D721Med (cell line): ENCODE measurements at places on chromosomes 2 and 18.

DNA sequence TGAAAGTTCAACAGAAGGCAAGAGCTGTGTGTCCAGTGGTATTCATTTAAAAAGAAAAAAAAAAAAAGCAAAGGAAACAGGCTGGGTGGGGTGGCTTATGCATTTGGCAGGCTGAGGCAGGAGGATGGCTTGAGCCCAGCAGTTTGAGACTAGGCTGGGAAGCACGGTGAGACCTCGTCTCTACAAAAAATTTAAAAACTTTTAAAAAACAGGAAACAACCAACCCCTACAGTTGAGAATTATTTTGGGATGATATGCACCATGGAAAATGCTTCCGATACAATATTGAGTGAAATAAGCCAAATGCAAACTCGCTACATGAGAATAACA, 31.2 kb downstream of the PTPN18 start:
- no peak for DNase-seq

DNA sequence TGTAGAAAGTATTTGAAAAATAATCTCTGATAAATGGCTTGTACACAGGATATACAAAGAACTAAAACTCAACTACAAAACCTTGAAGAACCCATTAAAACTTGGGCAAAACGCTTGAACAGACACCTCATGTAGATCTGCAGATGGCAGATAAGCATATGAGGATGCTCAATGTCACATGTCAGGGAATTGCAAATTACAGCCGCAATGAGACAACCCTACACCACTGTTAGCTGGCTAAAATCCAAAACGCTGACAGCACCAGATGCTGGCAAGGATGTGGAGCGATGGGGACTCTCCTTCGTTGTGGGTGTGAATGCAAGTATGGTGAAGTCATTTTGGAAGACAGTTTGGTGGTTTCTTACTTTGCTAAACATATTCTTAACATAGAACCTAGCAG, 53.7 kb downstream of the SNTG2 start:
- DNase-seq = no peak

DNA sequence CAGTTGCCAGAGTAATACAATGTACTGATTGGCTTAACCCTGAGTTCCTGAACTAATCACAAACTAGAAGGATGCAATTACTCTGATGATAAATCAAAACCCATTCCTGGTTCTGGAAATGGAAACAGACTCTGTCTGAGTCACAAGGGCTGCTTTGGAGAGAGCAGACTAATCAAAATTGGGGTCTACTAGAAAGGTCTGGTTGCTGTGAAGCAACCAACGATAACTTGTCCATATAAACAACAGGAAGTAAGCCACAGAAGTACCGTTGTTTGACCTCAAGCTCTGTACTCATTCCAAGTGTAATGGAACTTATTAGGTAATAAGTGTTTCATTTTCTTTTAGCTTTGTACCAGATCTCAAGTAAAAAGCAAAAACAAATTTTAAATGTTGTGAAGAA, 49.7 kb downstream of the RASGRP3 start:
- DNase-seq = no peak

DNA sequence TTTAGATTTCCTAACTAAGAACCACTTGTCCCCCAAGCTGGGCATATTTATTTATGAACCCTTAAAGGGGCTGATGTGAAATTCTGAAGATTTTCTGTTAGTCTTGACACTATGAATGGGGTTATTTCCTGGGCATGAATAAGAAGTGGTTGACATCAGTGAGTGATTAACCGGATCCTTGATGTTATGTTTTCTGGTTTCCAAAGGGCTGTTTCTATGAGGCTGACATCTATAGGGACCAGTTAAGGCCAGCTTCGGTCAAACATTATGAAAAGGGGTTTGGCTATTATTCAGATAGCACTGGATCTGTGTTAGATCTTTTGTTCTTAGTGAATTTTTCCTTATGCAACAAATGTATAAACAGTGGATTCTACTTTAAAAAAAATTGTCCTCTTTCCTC, 443.7 kb upstream of the SPRED2 start:
- DNase-seq = no peak

DNA sequence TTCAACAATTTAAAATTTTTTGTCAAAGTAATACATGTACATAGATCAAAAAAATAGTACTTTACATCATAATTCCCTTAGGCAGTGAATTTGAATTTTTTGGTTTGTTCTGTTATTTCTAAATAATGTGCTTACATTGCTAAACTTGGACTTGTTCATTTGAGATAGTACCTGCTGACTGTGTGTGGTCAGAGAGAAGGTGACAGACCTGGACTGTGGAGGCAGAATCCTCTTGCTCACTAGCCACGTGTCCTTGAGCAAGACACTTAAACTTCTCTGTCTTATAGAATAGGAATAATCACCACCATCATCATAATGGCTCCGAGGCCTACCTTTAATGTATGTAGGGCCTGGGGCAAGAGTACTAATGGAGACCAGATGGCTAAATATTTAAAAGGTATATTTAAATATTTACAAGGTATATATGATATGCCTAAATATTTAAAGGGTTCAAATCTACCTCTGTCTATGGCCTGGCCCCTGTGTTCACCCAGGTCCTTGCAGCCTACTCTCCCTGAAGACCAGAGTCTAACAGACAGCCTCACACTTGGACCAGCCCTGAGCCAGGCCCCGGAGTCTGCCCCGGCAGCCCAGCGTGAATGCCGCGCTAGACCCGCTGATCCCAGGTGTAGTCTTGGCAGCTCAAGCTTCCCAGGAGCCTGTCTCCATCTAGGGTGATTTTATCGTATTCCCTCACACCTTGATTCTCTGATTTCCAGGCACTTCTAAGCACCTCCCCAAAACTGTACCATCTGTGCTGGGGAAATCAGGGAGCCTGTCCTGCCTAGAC, 33.5 kb downstream of the ZNF532 start:
- DNase-seq = no peak
